ENCODE measurements at places on chromosomes 1 and 21.

DNA sequence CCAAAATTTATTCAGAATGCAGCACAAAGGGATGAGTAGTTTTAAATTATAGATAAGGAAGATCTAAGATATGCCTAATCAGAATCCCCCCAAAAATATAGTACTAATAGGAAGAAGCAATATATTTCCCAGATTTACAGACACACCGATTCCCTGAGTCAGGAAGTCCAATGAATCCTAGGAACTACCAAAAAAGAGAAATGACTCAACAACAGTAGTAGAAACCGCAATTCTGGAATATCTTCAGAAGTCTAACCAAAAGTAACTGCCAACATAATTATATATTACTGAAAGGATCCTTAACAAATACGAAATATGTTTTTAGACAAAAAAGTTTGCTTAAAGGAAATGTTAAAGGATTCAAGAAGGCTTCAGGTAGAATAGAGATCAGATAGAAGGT, 10.3 kb downstream of the AHCTF1 start:
- no peak for DNase-seq

GRCh38 chr1:200965111-200965805, 58.3 kb downstream of the KIF21B start:
- DNase-seq = no peak

- DNase-seq = no peak
Observed at GRCh38 chr1:222919478-222919865, 104.6 kb downstream of the DISP1 start.

DNA sequence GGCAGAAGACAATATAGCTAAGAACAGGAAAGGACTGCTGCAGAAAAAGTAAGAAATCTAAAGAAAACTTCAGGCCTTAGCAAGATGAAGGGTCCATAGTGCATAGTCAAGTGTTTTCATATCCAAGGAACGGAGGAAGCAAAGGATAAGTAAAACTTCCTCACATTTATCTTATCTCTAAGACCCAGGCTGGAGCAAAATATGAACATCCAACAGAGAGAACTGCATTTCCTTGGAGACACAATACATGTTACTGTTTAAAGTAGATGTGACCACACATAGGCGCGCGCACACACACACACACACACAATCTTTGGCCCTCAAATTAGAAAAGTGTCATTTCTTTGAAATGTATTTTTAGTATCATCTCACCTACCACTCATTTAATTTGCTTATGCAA, 66.7 kb downstream of the TTLL7 start:
- no peak for DNase-seq

- DNase-seq = no peak
Observed at GRCh38 chr1:30668546-30669327, 54.6 kb downstream of the MATN1 start.

- no peak for DNase-seq
Observed at GRCh38 chr1:190416239-190416638, 61.4 kb downstream of the BRINP3 start.

- DNase-seq = no peak
Observed at GRCh38 chr1:16342331-16343062, 9.8 kb downstream of the FBXO42 start.

DNA sequence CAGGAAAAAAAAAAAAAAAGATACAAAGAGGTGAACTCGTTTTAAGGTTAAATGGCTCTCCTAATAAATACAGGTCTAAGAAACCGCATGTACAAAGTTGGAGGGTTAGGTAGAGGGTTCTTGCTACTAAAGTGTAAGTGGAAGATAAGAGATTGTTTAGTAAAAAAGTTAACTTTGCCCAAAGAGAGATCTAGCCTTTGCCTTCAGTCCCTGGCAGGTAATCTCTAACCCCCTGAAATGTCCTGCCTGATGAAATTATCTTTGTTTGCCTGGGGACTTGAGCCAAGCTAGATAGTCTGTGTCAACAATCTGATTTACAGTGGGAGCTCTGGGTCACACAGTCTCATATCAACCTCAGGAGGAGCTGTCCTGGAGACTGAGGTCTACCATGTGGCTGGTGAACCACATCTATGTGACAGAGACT, 57.6 kb downstream of the TRIM33 start:
- DNase-seq = no peak

- no peak for DNase-seq
Observed at GRCh38 chr1:56819387-56819899, at the start of gene FYB2. TSS of gene FYB2 (minus strand) at chr1:56819404. CDS start at chr1:56819290, 114 bp downstream.

DNA sequence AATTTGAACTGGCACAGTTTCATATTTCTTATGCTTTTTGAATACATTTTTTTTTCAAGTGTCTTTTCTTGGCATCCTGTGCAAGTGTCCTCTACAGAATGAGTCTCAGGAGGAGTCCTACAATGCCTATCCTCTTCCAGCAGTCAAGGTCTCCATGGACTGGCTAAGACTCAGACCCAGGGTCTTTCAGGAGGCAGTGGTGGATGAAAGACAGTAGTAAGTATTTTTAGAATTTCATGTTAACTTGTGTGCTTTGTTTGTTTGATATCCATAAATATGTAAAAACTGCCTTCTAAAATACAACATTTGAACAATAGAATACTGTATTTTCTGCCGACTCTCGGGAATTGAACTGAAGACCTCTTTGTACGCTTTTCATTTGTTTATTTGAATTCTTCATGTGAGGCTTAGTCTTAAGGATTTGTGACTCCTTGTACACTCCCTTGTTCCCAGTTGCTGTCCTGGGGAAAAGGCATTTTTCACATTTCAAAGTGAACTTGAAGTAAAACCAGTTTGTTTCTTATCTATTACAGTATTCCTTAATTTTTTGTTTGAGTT, 56.6 kb downstream of the NCF2 start:
- no peak for DNase-seq

- no peak for DNase-seq
Observed at GRCh38 chr1:228778961-228779360, 43.7 kb downstream of the RHOU start.

- no peak for DNase-seq
Observed at GRCh38 chr21:34736116-34736874, 67.5 kb downstream of the CLIC6 start.

DNA sequence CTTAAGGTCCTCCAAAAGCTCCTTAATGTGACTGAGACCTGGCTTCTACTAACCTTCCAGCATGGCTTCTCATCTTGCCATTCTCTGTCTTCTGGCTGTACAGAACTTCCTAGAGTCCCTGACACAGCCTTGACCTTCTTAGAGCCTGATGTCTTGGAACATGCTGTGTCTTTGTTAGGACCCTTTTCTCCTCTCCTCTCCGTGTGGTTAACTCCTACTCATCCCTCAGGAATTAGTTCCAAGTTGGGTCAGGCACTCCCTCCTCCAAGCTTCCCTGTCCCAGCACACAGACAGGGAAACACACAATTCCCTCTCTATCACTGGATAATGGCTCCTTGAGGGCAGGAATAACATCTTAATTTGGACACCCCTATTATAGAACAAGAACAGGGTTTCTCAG, 275.4 kb upstream of the USP24 start:
- no peak for DNase-seq

GRCh38 chr1:187244623-187245022, 415.9 kb downstream of the PLA2G4A start:
- no peak for DNase-seq

GRCh38 chr1:197130677-197131304, 15.7 kb downstream of the ASPM start:
- no peak for DNase-seq

DNA sequence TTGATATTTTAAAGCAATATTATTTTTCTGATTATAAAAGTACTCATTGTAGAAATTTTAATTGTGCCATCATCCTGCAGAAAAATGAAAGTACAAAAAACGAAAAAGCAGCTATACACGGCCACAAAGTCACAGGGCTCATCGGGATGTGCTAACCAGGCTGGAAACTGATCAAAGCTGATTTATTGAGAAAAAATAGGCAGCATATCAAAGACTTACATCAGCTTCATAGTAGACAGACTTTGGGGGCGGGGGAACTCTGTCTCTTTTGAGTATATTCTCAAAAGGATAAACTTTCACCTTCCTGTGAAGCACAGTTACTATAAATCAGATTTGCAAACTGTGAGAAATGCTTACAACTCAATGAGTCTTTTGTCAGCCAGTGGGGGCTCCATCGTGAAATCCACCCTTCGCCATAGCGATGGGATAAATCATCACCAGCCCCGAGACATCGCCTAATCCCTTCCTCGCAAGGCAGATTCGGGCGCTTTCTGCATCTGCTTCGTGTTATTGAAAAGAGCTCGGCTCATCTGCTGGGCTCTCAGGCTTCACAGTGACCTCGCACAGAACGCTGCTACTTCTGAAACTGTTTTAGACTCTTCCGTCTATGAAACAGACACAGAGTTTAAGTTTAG, 69.2 kb upstream of the ERG start:
- no peak for DNase-seq

GRCh38 chr1:99877568-99877967, 27.4 kb downstream of the AGL start:
- DNase-seq = no peak

- no peak for DNase-seq
Observed at GRCh38 chr1:218810306-218810705, 363.4 kb upstream of the LYPLAL1 start.

- no peak for DNase-seq
Observed at GRCh38 chr1:203077956-203078355, 7.9 kb downstream of the MYOG start.

- no peak for DNase-seq
Observed at GRCh38 chr1:212311836-212312497, 26.8 kb downstream of the PPP2R5A start.

DNA sequence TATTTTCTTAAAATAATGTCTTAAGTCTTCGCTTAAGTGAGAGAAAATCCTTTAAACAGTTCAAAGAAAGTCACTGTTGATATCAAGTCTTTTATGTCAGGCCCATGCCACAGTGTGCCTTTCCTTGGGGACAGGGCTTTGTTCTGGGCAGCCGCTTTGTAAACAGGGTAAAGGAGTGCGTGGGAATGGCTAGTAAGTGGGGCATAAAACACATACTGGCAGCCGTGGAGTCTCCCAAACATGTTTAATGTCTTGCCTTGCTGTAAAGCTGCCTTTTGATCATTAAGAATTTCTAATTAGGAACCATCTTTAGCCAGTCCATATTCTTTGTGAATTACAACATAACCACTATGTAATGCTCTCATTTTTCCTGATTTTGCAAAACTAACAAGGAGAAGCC, 99.7 kb downstream of the PHTF1 start:
- no peak for DNase-seq

GRCh38 chr1:69994241-69994640, 211.1 kb downstream of the LRRC40 start:
- DNase-seq = no peak

DNA sequence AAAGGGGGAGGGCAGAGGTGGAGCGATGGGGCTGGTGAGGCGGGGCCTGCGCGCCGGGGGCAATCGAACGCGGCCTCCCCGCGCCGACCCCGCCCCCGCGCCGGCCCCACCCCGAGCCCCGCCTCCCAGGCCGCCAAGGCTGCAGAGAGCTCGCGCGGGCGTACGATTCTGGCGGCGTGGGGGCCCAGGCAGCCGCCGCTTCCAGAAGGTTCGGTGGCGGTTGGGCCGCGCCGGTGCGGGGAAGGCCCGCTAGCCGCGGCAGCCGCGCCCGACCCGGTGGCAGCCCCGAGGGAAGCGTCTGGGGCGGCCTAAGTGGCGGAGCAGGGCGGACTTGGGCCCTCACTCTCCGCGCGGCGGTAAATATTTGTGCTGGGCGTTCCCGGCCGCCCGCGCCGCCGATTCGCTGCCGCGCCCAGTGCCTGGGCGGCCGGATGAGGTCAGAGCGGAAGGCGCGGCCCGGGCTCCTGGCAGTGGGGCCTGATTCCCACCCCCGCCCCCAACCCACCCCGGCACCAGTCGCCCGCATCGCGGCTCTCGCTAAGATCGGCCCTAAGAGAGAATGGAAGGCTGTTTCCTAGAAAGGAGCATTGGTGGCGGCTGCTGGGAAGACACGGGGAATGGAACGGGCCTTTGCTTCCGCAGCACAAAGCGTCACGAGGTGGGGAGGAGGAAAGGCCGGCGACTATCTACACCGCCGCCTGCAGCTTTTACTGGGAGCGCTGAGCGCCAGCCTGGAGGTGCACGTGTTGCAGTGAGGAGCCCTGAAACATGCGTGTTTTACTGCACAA, at the start of gene ACOT7:
ACOT7 (minus strand) TSS at position 368 of the 788 bp plus-strand sequence. CDS start 368 bp downstream, outside the sequence.
- peak; percentile 85 for DNase-seq

GRCh38 chr1:26862781-26863684, at the start of gene SFN:
TSS of gene SFN (plus strand) at chr1:26863149. CDS start at chr1:26863213, 64 bp downstream.
- no peak for DNase-seq

- no peak for DNase-seq
Observed at GRCh38 chr1:93616996-93617669, 64.5 kb downstream of the BCAR3 start.

DNA sequence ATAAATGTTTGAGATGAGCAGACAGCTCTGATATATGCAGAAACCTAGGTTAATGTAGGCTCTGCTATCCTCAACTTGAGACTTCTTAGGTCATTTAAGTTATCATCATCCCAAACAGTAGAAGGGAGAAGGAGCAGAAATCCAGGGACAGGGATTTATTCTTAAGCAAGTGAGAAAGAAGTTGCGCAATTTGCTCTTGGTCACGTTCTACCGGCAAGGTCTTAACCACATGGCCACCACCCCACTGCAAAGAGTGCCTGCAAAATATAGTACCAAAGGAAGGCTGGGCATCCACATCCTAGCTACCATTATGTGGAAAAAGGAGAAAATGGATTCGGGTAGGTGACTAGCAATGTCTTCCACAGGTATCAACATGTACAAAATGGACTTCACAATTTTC, 25.2 kb downstream of the CRNN start:
- no peak for DNase-seq

DNA sequence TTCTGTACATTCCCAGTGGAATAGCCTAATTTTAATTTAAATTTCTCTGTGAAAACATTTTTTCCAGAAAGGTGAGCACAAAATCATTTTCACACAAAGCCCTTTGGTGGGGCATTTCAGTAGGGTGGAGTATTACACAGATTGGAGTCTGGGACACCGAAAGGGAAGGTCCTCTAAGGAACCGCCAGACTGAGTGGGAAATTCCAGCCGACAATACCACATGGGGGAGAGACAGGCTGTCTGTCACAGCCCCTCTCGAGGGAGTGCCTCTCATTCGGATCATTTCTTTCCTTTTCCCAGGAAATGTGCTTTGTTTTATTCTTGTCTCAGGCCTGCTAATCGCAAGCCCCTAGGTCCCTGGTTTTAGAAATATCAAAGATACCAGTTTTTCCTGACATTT, 150.6 kb upstream of the HOOK1 start:
- DNase-seq = no peak

DNA sequence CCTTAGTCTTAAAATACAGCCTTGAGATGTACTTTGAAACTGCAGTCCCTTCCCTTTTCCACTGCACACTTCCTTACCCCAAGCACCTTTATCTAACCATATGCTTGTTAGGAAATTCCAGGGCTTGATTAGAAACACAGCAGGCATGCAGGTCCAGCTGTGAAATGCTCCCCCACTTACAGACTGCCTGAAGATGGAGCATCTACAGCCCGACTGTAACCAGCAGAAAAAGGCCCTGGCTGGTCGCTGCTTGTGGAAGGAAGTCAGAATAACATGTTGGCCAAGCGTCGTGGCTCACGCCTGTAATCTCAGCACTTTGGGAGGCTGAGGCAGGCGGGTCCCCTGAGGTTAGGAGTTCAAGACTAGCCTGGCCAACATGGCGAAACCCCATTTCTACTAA, 37.2 kb downstream of the VN1R5 start:
- no peak for DNase-seq

Data from activated gamma-delta T cell treated with anti-CD3 and anti-CD28 coated beads, Interleukin-2, amount 50 U/mL, for 16 hours (primary cell).